ENCODE measurements at places on chromosomes 7 and 10.

GRCh38 chr7:121547544-121548092, 151.5 kb upstream of the FAM3C start:
- no peak overlapping the region for H3K4me3 ChIP-seq
- H3K4me1 ChIP-seq, result peaks cover 36% of the 10 kb centered on the region
- no peak overlapping the region for H3K27ac ChIP-seq
- peaks cover 3% of the 10 kb centered on the region for H3K36me3 ChIP-seq
- peaks cover 4% of the 10 kb centered on the region for H3K27me3 ChIP-seq

DNA sequence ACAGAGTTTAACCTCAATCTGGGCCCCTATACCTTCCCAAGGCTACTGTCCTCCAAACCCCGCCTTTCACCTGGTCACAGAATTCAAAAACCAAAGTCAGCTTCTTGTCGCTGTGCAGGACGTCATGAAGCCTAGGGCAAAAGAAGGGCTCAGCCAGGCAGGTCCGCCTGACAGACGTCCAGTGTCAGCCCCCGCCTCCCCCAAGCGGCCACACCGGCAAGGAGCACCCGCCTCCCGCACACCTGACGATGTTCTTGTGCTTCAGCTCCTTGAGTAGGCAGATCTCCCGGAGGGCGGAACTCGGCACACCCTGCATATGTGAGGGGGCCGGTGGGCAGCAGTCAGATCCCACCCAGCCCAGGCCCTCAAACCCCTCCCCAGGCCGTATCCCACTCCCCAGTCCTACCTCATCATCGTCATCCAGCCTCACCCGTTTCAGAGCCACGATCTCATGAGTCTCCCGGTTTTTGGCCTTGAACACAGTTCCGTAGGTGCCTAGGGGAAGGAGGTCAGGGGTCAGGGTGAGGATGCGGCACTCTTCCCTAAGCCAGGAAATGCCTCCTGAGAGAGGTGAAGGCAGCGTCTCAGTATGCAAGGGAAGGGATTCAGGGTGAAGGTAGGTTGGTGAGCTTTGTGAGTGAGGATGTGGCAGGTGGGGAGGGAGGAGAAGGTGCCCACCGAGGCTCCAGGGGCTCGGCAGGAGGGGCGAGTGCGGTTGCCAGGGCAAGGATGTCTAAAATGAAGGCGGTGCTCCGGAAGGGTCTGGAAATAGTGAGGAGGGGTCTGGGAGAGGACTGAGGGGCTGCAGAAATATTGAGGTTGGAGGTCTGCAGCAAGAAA, 811 bp downstream of the CDK5 start:
- peaks cover 39% of the 10 kb centered on the region for H3K4me1 ChIP-seq
- no peaks in the 10 kb centered on the region for H3K27me3 ChIP-seq
- peak overlapping the region; percentile 76 for H3K27ac ChIP-seq
- H3K36me3 ChIP-seq, result no peaks in the 10 kb centered on the region

GRCh38 chr10:95861386-95861785, 46.4 kb upstream of the CC2D2B start:
- H3K4me1 ChIP-seq, result peaks cover 13% of the 10 kb centered on the region
- no peaks in the 10 kb centered on the region for H3K36me3 ChIP-seq
- H3K27ac ChIP-seq, result no peak overlapping the region
- H3K4me3 ChIP-seq, result no peak overlapping the region

GRCh38 chr7:73887762-73888161, 26.8 kb downstream of the TMEM270 start:
- no peaks in the 10 kb centered on the region for H3K36me3 ChIP-seq
- H3K27ac ChIP-seq, result no peak overlapping the region
- DNase-seq, result no peak
- no peak overlapping the region for H3K4me3 ChIP-seq
- peaks cover 17% of the 10 kb centered on the region for H3K4me1 ChIP-seq

DNA sequence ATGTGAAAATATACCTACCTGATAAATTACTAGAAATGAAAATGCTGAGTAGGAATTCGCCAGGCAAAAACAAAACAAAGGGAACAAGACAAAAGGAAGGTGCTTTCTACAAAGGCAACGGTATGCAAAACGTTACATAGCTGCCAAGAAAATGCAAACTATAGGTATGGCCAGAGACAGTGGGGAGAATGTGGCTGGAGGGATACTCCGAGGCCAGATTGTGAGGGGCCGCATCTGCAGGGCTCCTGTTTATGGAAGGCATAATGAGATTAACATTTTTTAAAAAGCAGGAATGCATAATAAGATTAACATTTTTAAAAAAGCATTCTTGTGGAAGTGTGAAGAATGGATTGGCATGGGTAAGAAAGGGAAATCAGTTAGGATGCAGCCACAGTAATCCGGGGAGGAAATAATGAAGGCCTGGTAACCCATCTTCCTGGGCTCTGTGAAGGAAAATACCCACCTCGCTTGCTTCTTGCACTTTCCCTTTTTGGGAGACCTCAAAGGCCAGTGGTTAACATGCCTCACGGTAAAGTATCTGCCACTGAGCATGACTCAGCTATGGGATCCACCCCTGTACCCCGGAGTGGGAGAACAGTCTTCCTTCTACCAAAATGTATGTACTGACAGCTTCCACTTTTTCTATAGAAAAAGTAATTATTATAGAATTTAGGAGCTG, 145.8 kb upstream of the LRRN3 start:
- H3K4me3 ChIP-seq, result no peak overlapping the region
- peak; percentile 13 for DNase-seq
- peak overlapping the region; percentile 35 for H3K27ac ChIP-seq
- H3K4me1 ChIP-seq, result peaks cover 21% of the 10 kb centered on the region

Measured in activated naive CD8-positive, alpha-beta T cell treated with anti-CD3 and anti-CD28 coated beads, Interleukin-2, amount 50 U/mL, for 24 hours (primary cell).